ENCODE measurements at places on chromosomes 6 and 20.

GRCh38 chr6:144416773-144417172 lies 131.6 kb downstream of the UTRN start:
- DNase-seq: no peak

DNA sequence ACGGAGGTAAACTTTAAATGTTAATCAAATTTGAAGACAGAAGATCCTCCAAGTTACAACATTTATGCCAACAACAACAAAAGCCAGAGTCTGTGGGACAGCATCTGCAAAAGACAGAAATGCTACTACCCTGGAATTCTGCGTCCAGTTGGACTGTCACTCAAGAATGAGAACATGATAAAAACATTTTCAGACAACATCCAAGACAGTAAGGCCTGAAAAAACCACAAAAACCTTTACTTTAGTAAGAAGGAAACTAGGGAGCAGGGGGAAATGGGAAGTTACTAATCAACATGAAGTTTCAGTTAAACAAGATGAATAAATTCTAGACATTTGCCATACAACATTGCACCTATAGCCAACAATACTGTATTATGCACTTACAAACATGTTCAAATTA lies 77.6 kb downstream of the MLIP start:
- no peak for DNase-seq

DNA sequence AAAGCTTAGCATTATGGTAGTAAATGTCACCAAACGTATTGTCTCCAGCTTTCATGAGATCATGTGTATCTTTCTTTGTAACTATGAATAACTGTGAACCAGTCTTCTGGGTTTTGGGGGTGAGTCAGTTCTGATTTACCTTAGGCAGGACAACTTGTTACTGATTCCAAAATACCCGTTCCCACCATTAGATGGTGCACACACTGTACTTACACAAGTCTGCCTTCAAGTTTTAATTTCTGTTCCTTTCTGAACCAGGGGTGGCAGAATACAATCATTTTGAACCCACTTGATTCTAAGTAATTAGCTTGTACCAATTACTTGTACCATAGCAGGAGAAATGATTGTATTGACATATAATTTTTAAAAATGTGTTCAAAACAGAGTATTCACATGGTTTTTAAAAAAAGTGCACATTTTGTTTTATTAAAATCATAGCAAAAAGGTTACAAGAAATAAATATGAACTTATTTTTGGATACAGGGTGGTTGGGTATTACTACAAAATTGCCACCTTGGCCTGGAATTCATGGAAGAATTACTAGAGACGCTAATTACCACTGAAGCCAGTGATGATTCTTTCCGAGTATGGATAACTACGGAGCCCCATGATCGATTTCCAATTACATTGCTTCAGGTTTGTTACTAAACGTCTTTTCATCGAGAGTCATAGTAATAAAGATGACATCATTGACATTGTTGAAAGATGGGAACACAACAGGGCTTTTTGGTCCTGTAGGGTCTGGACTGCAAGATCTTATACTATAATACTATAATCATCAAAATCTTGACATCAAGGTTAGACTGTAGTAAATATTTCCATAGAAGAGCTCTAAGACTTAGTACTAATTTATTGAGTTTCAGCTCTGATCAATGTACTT lies 75.2 kb upstream of the GLP1R start:
- DNase-seq: peak; percentile 60

- no peak for DNase-seq
Observed at GRCh38 chr20:23161968-23162696, 76.0 kb upstream of the CD93 start.

DNA sequence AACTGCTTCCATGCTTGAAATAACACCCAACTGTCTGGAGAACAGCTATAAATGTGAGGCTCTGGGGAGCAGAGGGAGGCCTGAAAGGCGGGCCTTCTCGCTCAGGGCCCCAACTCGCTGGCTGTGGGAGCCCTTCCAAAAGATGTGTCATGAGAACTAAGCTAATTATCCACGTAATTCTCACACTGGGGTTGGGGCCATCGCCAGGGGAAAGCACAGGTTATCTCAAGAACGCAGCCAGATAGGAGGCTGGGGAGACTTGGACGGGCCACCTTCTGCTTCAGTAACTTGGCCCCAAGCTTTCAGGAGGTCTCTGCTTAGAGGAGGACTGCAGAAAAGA lies 1.6 kb downstream of the PXDC1 start:
- no peak for DNase-seq

DNA sequence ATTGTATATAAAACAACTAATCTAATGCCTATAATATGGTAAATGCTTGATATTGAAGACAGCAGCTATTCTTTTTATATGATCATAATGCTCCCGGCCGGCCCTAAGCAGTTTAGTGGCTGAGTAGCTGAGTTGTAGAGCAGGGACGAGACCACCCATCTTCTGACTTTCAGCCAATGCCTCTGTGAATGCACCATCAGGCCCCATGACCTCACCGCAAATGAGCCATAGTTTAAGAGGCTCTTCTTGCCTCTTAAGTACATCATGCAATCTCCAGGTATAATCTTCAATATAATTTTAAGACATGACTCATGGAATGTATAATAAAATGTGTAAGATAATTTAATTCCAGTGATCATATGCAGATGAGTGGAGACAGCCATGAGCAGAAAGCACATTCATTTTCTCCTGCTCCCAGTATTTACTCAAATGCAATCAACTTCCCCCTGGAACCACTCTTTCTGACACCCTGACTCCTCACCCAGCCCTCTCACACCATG lies 78.9 kb upstream of the SNX9 start:
- DNase-seq: no peak

DNA sequence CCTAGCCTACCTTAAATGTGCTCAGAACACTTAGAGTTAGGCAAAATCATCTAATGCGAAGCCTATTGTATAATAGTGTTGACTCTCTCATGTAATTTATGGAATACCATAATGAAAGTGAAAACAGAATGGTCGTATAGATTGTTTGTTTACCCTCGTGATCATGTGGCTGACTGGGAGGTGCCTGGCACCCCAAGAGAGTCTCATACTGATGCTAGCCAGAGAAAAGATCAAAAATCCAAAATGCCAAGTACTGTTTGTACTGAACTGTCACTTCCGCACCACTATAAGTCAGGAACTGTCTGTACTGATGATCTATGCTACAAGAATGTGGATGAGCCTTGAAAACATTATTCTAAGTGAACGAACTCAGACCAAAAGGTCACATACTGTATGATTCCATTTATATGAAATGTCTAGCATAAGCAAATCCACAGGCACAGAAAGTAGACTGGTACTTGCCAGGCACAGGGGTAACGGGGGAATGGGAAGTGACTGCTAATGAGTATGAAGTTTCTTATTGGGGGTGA lies 22.4 kb downstream of the ZMYND8 start:
- no peak for DNase-seq
